Activated T-cell treated with anti-CD3 and anti-CD28 coated beads, Interleukin-2, amount 50 U/mL, for 72 hours (primary cell): ENCODE measurements at places on chromosomes 16 and 17. TPM values are rescaled to one million over a fixed set of nuclear protein-coding genes. Genes with fewer than 3 reads are reported as not detected.
A peak's percentile ranks its signal among the peaks of the same experiment; 100 is the strongest.

DNA sequence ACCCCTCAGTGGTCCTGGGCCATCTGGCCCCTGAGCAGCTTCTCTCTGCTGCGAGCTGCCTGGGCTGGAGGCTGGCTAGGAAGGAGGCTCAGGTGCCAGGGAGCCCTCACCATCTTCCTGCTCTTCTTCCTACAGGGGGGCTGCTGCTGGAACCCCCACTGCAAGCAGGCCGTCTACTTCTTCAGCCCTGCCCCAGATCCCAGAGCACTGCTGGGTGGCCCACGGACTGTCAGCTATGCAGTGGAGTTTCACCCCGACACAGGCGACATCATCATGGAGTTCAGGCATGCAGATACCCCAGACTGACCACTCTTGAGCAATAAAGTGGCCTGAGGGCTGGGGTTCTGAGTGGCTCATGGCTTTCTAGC lies 46.1 kb downstream of the PRMT7 start:
- peak overlapping the region; percentile 60 for H3K4me3 ChIP-seq
- peaks cover 33% of the 10 kb centered on the region for H3K4me1 ChIP-seq
- no peak for DNase-seq

DNA sequence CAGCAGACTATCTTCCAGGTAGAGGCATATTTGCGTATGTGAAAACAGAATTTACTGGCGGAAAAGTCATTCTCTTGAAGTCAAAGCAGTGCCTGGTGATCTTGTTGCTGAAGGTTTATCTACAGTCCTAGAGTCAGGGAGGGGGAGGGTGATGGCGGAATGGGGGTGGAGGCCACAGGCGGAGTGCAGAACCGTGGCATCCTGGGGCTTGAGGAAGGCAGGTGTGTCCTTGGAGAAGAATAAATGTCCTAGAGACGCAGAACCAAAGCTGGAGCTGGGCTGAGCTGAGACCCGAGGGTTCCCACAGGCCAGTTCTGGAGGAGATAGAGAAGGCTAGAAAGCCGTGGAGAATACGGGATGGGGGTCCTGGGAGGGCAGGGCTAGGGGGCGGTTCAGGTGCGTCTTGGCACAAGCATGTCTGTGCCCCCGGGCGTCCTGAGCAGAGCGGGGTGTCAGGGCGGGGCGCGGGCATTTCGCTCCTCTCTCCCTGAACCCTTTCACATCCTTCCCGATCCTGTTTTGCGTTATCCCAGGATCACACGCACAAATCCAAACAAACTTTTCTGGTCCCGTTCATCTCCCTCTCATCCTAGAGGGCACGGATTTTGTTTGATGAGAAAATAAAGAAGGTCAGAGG lies 76.9 kb upstream of the CREBBP start:
- no peak overlapping the region for H3K27ac ChIP-seq
- no peaks in the 10 kb centered on the region for H3K36me3 ChIP-seq
- H3K4me3 ChIP-seq, result no peak overlapping the region
- peaks cover 8% of the 10 kb centered on the region for H3K4me1 ChIP-seq
- H3K27me3 ChIP-seq, result peaks cover 27% of the 10 kb centered on the region

DNA sequence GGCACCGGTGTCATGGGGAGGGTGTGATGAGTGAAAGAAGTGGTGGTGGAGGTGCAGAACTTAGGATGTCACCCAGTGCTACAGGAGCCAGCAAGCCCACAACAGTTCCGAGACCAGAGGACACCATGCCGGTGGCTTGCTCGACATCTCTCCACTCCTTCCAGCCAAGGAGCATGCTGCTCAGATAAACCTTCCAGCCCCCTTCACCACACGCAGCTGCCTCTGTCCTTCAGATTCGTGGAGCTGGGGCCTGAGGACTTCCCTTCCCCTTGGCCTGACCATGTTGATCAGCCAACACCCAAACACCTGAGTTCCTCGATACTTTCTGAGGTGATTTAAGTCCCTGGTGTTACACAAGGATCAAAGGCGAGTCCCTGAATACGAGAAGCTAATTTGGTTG lies 188.8 kb upstream of the FOXF1 start:
- DNase-seq, result no peak
- H3K4me3 ChIP-seq, result no peak overlapping the region
- H3K36me3 ChIP-seq, result no peaks in the 10 kb centered on the region

The HBA2 gene
- total RNA-seq, result not detected

DNA sequence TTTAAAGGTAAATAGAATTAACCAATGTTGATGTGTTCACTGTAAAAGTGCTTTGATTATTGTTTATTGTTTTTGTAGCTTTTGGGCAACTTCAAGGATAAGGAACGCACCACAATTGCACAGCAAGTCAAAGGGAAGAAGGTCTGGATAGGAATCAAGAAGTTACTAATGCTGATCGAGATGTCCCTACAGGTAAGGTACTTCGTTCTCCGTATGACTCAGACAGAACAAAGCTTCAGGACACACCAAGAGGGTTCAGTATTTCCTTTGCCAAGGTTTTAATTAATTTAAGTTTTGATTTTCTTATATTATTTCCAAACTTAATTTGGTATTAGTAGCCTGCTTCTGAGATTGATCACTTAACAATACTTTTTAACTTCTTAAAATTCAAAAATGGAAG lies 67.1 kb downstream of the WNT3 start:
- H3K36me3 ChIP-seq, result peaks cover 1% of the 10 kb centered on the region
- H3K27ac ChIP-seq, result no peak overlapping the region
- no peaks in the 10 kb centered on the region for H3K27me3 ChIP-seq
- H3K4me3 ChIP-seq, result no peak overlapping the region

The CA4 gene
- total RNA-seq, result not detected
